Inflammatory macrophage treated with lipopolysaccharide for 4 hours (primary cell): ENCODE measurements at places on chromosomes 11 and 22.
A peak's percentile ranks its signal among the peaks of the same experiment; 100 is the strongest.

DNA sequence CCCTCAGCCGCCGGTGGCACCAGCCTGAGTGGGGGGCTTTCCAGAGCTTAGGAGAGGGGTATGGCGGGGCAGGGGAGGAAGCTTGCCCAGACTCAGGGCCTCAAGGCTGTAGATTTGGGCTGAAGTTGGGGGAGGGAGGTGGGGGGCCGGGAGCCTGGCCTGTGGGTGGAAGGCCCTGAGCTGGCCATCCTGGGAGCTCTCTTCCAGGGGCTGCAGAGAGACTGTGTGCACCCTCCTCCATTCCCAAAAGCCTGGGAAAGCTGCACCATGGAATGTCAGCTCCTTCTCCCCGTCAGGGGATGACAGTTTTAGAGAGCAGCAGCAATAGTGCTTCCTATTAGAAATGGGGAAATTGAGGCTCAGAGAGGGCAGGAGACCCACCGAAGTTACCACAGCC, 1.0 kb downstream of the SYT12 start:
- no peak for DNase-seq

DNA sequence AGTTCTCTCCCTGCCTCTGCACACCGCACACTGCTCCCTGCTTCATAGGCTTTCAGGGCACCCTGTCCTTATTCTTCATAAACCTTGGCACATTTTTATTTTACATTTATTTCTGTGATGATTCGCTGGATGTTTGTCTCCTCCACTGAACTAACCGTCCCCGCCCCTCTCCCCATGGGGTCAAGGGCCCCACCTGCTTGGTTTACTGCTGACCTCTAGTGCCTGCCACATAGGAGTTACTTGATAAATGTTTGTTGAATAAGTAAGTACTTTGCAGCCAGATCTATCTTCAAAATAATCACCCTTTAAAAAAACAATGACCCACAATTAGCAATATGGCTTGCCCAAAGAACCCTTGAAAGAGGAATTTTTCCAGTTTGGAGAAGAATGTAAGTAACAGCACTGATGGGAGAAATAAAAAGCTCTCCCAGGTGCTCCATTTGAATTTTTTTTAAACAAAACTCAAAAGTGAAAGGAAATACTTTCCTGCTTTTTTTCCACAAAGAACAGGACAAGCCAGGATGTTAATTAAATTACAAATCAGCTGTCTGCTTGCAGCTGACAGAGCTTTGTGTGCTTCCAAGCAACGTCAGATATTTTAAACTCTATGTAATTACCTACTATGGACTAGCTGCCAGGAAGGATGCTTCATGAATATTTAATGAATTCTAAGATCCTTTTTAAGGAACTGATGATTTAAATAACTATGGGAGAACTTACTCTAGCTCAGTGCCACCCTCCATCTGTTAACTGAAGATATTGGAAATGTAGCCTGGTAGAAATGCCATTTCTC, 1083.6 kb downstream of the DLG2 start:
- DNase-seq = no peak

GRCh38 chr11:79708319-79708932, 267.6 kb upstream of the TENM4 start:
- no peak for DNase-seq

DNA sequence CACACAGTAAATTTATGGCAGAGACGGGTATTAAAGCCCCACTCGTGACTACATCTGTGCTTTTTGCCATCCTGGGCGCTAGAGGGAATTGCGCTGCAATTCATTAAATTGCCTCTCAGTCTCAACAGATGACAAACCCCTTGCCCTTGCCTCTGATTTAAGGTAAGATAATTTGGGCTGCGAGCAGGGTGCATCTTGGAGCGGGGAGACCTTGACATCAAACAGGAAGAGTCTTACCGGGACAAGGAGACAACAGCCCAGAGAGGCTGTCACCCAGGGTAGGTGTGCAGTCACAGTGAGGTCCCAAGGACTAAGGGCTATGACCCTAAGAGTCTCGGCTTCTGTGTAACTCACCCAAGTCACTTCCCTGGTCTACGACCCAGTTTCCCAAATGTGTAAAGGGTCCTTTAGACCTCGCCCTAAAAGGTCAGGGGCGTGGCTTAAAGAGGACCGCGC, 449 bp upstream of the TOM1 start:
- peak; percentile 7 for DNase-seq

DNA sequence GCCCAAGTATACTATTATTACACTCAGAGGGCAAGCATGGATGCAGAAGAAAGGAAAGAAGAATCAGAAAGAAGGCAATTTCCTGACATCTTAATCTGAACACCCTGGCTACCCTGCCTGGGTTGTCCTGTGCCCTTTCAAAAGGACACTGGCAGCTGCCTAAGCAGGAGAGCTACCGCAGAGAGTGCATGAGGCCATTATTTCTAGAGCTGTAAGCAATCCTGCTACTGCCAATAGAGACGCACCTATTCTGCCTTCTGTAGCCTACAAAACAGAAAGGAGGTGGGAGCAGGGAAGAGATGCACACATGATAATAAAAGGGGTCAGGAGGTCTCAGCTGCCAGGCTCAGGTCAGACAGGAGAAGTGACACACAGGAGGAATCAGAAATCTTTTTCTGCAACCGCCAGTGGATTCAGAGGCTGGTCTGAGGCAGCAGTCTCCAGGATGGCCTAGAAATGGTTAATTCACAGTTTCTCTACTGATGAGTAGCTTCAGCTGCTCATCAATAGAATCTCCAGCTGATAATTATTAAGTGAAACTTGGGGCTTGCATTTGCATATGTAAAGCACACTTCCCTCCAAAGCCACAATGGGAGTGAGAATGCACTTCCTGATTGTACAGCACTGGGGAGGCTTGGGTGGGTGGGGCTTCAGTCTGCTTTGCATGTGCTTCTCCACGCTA, 253.9 kb downstream of the LARGE1 start:
- no peak for DNase-seq

DNA sequence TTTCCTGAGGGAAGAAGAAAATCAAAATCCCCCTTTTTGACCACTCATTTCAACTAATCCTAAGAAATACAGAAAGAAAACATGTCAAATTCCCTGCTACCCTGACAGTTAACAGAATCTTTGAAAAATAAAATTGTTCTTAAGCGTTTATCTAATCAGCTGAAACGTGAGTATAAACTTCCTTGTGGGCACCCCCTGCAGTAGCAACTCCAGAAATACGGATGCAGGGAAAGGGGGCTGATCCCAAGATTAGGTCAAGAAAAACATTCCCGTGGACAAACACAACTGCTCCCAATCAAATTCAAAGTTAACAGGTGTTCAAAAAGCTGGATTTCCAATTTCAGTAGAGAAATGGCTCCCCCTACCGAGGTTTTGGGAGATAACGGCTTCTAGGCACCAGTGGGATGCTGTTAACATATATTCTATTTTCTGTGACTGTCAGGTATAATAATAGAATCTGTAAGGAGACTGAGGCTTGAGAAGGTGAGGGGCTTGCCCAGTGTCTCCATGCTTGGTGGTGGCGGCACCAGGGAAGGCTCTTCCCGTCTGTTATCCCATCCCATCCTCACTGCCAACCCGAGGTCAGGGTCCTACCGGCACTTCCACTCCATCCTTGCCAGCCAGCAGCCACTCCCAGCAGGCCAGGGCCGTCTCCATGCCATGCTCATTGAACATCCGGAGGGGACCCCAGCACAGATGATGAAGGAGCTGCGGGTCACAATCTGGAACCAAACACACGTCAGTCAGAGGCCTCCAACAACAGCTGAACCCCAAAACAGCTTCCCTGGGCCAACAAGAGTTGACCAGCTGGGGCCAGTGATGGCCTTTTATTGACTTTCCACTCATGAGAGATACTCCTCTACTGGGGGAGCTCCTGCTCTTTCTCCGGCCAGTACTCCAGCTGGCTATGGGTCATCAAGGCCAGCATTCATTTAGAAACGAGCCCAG, 32.0 kb upstream of the SERPIND1 start:
- peak; percentile 23 for DNase-seq

DNA sequence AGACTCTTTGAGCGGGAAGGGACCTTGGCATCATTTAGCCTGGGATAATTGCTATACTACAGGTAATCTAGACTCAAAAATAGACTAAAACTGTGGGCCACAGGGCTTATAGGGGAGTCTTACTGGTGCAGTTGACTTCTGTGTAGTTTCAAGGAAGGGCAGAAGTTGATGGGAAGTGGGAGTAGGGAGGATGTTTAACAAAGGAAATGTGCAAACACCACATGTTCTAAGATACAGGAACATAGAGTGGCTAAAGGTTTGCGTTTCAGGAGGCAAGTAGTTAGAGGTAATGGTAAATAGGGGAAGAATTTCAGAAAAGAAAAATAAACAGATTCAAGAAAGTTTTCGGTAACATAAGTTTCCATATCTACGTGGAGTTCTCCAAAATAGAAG, 14.4 kb upstream of the SORL1 start:
- DNase-seq = peak; percentile 34

- DNase-seq = peak; percentile 28
These were observed 10.4 kb downstream of the SPATA19 start for GRCh38 chr11:133834682-133835592.

- DNase-seq = no peak
These were observed 277.6 kb downstream of the BRD1 start for GRCh38 chr22:49550141-49550430.

DNA sequence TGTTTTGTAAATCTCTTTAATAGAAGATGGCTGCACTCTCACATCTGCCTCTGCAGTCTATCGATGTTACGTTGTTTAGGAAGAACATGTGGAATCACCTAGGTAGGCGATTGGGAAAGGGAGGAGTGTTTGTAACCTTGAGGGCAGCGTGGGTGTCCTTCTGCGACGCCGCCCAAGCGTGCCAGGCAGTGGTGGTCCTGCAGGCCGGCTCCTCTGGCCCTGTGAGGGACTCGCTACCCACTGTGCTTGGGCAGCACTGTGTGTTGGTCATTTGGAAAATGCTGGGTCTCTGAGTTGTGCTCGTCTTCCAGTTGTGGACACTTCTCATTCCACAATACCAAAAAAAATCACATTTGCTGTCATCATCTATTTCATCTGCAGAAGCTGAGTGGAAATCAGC, 29.1 kb downstream of the CTTN start:
- no peak for DNase-seq

GRCh38 chr11:30091737-30092136, 74.9 kb upstream of the KCNA4 start:
- DNase-seq = no peak

GRCh38 chr11:1755692-1756561, 5.5 kb upstream of the IFITM10 start:
- no peak for DNase-seq

GRCh38 chr22:29871684-29872083, 11.3 kb upstream of the MTMR3 start:
- DNase-seq = no peak

- DNase-seq = no peak
These were observed 49.3 kb downstream of the WT1 start for GRCh38 chr11:32385998-32386397.

DNA sequence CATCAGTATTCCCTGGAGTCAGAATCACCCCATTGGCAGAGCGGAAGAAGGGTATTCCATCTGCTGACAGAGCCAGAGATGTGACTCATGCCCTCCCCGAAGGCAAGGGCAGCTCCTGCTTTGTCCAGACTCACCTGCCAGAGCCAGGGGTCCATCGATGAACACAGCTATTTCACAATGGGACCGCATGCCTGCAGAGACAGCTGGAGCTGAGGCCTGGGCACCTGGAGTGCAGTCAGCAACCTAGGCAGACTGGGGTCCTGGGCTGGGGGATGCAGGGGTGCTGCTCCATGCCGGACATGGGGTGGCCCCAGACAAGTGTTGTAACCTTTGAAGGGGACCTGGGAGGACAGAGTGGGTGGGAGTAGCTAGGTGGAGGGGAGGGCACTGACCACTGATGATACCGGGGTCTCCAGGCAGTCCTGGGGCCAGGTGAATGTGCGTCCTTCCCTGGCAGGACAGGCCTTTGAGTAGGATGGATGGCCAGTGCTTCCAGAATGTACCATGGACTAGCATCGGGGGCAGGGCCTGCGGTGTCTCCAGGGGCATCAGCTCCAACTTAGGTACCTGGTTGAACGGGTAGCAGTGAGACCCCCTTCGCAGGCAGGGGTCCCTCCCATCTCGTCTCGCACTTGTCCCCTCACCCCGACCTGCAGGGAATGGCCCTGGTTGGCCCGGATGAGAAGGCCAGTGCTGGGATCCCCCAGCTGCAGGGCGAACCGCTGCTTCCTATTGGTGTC, 1.7 kb downstream of the TRPT1 start:
- DNase-seq = no peak

GRCh38 chr11:84036664-84037194, 750.6 kb upstream of the CCDC90B start:
- DNase-seq = no peak

- DNase-seq = no peak
These were observed 89.6 kb upstream of the API5 start for GRCh38 chr11:43222215-43222614.

DNA sequence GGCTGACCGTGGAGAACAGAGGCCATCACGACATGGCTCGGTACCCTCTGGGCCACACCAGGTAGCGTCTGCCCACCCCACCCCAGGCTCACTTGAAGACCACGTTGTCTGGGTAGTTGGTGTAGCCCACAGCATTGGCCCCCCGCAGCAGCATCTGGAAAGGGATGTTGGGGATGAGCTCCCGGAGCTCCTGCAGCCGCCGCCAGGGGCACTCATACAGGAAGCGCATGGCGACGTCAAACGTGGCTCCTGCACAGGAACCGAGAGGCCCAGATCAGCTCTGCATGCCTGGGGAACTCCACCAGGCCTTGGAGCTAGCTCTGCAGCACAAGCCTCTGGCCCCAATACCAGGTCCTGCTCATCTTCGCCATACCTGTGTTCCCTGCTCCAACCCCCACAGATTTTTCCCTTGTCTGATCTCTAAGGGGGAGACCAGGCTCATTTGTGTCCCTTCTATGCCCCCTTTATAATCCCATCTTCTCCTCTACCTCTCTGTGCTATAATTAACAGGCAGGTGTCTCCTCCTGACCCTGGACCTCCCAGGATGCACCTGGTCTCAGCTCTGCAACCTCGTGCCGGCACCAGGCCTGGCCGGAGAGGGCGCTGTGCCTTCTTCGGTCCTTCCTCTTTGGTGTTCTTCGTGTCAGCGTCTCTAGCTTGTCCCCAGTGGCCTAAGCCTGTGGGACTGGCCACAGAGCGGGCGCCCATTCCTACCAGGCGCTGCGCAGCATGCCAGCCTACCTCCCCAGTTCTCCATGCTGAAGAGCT, 5.0 kb upstream of the LRFN4 start:
- DNase-seq = peak; percentile 47

GRCh38 chr11:120324932-120325810, at the start of gene TLCD5:
Gene TLCD5, plus strand, starts transcription at chr11:120325299. Its CDS starts 2,143 bp downstream, at chr11:120327442.
- DNase-seq = no peak

DNA sequence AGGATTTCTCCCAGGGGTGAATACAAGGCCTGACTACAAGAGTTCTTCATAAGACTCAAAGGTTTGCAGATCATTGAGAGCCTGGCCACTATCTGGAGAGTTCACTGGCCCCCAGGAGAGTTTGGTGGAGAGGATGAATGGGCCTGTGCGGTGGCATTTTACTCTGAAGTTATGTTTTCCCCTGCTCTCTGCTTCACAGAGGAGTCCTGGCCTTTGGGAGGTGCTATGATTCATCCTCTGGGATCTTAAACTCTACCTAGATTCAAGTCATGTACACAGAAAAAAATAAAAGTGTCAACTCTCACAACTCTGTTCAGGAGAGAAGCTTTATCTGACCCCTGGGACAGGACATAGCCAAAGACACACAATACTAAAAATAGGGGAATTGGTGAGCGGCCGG, 159.1 kb upstream of the CARD18 start:
- no peak for DNase-seq

GRCh38 chr11:103881584-103881983, 154.9 kb upstream of the DDI1 start:
- DNase-seq = no peak
